Lung microvascular endothelial cell (primary cell): ENCODE measurements at places on chromosomes 12 and 14. TPM values are rescaled to one million over a fixed set of nuclear protein-coding genes. Genes with fewer than 3 reads are reported as not detected.

PIK3C2G gene
- total RNA-seq = 0.22 and 2.0 TPM in 2 replicates

DNA sequence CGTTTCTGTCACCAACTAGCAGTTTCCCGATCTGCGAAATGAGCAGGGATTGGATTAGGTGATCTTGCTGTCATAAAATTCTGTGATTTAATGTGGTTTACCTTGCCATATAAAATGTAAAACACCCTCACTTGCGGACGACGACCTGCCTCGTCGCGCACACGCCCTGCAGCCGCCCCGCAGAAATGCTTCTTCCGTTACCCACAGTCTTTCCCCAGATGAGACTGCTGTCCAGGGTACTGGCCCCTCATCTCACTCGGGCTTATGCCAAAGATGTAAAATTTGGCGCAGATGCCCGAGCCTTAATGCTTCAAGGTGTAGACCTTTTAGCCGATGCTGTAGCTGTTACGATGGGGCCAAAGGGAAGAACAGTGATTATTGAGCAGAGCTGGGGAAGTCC is 17.7 kb upstream of the FOXJ2 start:
- no peak for DNase-seq

IFNG-AS1 gene
- total RNA-seq = not detected in 2 replicates

PPP1R36 gene
- 0.40 and 0.44 TPM in 2 replicates for total RNA-seq

DNA sequence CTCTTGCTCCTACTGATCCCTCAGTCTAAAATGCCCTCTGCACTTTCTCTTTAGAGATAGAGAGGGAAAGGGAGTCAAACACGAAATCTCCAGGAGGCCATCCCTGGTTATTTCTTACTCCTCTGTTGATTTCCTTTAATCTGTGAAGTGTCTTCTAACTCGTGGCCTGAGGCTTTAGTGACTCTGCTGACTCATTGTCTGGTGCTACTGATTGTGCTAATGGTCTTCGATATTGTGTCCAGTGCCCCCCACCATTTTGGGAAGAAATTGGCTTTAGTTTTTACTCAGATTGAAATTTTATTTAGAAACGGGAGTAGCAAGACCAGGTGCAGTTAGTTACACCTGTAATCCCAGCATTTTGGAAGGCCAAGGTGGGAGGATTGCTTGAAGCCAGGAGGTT is 839 bp downstream of the CLEC9A start:
- DNase-seq = no peak

DNA sequence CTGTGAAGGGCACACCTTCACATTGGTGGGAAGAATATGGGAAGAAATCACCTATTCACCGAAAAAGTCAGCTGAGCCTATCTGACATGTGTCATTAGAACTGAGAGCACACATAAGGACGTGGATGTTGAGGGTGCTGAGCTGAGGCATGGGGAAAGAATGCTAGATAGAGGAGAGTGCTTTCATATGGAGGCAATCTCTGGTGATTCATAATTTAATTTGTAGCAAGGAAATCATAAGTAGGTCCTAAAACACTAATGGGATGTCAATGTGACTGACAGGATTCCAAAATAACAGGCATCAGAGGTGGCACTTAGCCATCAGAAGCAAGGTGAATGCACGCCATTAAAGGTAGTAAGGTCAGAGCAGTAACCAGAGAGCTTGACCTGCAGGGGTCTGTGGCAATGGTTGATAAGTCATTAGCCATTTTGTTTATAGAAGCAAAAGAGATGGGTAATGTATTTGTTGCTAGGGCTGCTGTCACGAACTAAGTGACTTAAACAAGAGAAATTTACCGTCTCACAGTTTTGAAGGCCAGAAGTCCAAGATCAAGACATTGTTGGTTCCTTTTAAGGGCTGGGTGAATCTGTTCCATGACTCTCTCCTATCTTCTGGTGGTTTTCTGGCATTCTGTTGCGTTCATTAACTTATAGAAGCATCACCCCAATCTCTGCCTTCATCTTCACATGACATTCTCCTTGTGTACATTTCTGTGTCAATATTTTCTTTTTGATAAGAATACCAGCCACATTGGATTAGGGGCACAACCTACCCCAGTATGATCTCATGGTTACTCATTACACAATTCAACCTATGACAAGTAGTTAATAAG is 69.3 kb downstream of the ANKS1B start:
- DNase-seq = no peak
